ENCODE measurements at places on chromosomes 1 and 21. TPM values are rescaled to one million over a fixed set of nuclear protein-coding genes. Genes with fewer than 3 reads are reported as not detected.
A peak's percentile ranks its signal among the peaks of the same experiment; 100 is the strongest.

GRCh38 chr1:207902566-207902965, 8.4 kb downstream of the CD34 start:
- H3K4me3 ChIP-seq: no peak overlapping the region
- no peak overlapping the region for H3K27ac ChIP-seq
- no peaks in the 10 kb centered on the region for H3K27me3 ChIP-seq
- no peak for DNase-seq
- H3K36me3 ChIP-seq: no peaks in the 10 kb centered on the region
- H3K4me1 ChIP-seq: peaks cover 2% of the 10 kb centered on the region

- no peaks in the 10 kb centered on the region for H3K27me3 ChIP-seq
- DNase-seq: no peak
- H3K4me3 ChIP-seq: no peak overlapping the region
- H3K27ac ChIP-seq: no peak overlapping the region
Observed at GRCh38 chr1:161890574-161890973, 124.5 kb downstream of the ATF6 start.

Gene PRAMEF13
- total RNA-seq: not detected

Gene NOTCH2
- 46.6 TPM for total RNA-seq

- H3K4me3 ChIP-seq: no peak overlapping the region
- H3K27ac ChIP-seq: no peak overlapping the region
- peaks cover 2% of the 10 kb centered on the region for H3K36me3 ChIP-seq
- peaks cover 13% of the 10 kb centered on the region for H3K4me1 ChIP-seq
- no peaks in the 10 kb centered on the region for H3K27me3 ChIP-seq
- no peak for DNase-seq
Observed at GRCh38 chr1:211386921-211387320, 60.3 kb downstream of the TRAF5 start.

Gene OR10Z1
- total RNA-seq: not detected

Gene OLFM3
- not detected for total RNA-seq

DNA sequence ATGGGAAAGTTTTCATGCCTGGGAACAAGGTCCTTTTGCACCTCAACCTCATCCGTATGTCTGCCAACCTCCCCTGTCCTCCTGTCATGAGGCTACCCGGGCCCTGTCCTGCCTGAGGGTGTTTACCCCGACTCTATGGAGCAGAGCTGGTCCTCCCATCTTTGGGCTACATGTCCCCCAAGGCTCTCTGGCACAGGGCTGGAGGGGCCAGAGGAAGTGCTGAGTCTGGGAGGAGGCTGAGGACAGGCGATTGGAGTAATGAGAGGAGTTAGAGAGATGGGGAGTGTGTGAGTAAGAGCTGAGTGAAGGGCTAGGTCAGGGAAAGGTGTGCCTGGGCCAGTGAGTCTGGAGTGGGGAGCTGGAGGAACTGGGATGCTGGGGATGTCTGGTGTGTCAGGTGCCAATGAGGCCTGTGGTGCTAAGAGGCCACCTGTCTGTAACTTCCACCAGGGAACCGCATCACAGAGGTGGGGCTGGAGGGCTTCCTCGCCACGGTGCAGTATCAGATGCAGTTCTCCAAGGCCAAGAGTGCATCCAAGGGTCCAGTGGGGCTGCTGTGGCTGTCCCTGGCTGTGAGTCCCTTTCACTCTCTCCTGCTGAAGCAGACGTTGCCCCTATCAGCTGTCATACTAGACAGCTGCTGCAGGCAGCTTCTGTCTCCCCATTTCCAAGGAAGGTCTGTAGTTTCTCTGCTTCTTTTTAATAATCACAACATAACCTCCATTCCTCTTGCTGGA, 11.7 kb downstream of the LRRC71 start:
- DNase-seq: no peak
- H3K4me1 ChIP-seq: peaks cover 20% of the 10 kb centered on the region
- H3K4me3 ChIP-seq: peak overlapping the region; percentile 17
- H3K27ac ChIP-seq: no peak overlapping the region

GRCh38 chr21:32705139-32705538, 22.7 kb downstream of the SYNJ1 start:
- H3K27me3 ChIP-seq: no peaks in the 10 kb centered on the region
- peaks cover 4% of the 10 kb centered on the region for H3K36me3 ChIP-seq
- no peaks in the 10 kb centered on the region for H3K4me1 ChIP-seq
- H3K27ac ChIP-seq: no peak overlapping the region
- no peak for DNase-seq

GRCh38 chr1:204288021-204288588, 71.6 kb downstream of the PLEKHA6 start:
- H3K36me3 ChIP-seq: no peaks in the 10 kb centered on the region
- DNase-seq: peak; percentile 86
- H3K27me3 ChIP-seq: no peaks in the 10 kb centered on the region
- H3K4me1 ChIP-seq: peaks cover 62% of the 10 kb centered on the region
- peak overlapping the region; percentile 88 for H3K27ac ChIP-seq

Gene ZNF683
- total RNA-seq: not detected

DNA sequence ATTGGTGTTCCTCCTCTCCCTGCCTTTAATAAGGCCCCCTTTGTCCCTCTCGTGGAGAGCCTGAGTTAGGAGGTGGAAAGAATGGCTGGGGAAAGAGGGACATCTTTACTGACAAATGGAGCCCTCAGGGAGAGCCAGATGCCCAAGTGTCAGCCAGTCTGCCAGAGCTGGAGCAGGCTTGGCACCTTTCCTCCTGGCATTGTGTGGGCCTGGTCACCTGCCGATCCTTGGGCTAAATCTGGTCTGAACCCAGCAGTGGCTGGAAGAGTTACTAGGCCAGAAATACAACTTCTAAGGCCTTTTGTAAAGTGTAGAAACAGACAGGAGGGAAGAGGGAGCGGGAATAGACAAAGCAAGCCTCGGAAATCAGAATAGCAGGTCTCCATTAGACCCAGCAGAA, 24.9 kb downstream of the VANGL1 start:
- H3K36me3 ChIP-seq: peaks cover 10% of the 10 kb centered on the region
- DNase-seq: peak; percentile 80
- no peak overlapping the region for H3K27ac ChIP-seq
- no peaks in the 10 kb centered on the region for H3K27me3 ChIP-seq
- peaks cover 18% of the 10 kb centered on the region for H3K4me1 ChIP-seq

- H3K4me3 ChIP-seq: no peak overlapping the region
- peaks cover 6% of the 10 kb centered on the region for H3K27me3 ChIP-seq
- no peak overlapping the region for H3K27ac ChIP-seq
- no peaks in the 10 kb centered on the region for H3K36me3 ChIP-seq
Observed at GRCh38 chr1:6099787-6100765, 54.4 kb downstream of the KCNAB2 start.

Gene TMEM240
- total RNA-seq: not detected

DNA sequence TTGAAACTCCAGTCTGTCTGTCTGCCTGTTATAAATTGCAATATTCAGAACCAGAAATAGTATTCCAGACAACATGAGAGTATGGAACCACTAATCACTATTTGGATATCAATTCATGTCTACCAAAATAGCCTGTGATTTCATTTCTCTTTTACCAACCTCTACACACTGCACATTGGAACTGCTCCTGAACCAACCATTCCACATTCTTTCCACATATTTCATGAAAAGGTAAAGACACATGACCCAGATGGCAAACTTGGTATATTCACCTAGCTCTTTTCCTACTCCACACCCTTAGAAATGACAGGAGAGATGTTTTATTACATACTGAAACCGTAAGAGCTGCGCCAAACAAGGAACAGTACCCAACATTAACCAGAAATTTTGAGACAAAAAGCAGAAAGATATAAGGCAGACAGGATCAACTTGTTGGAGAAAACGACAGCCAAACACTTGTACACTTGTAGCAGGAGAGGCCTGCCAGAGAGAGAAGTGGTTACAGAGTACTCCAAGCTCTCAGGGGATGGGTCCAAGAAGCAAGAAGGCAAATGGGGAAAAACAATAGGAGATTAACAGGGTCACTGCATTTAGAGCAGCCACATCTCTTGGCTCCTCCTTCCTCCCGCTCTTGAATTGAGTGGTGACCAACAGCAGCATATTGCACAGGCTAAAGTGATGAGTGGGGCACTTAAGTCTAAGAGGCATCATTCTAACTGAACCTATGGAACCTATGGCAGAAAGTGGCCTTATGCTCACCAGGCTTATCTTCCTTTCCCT, 148.7 kb downstream of the SETD4 start:
- H3K4me1 ChIP-seq: no peaks in the 10 kb centered on the region
- H3K27me3 ChIP-seq: no peaks in the 10 kb centered on the region
- no peaks in the 10 kb centered on the region for H3K36me3 ChIP-seq
- H3K4me3 ChIP-seq: no peak overlapping the region
- H3K27ac ChIP-seq: no peak overlapping the region

Gene ETS2
- total RNA-seq: 80.0 TPM

DNA sequence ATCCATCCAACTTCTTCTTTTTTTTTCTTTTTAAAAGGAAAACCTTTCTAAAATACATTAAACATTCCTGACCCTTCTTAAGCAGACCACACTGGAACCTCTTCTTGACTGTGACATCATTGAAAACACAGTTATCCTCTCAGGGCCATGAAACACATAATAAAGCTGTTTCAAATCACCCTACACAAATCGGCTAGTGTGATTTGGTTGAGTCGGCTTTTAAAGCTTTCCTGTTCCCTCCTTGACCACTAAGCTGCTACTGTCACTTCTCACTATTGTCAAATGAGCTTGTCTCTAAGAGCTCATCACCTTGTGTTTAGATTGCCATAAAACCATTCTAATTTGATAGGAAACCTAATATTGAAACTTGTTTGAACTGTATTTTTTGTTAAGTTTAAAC, 5.9 kb downstream of the USP24 start:
- H3K4me1 ChIP-seq: peaks cover 100% of the 10 kb centered on the region
- H3K27me3 ChIP-seq: no peaks in the 10 kb centered on the region
- no peak for DNase-seq
- H3K27ac ChIP-seq: no peak overlapping the region

Gene RAP1GAP
- total RNA-seq: 117 TPM

DNA sequence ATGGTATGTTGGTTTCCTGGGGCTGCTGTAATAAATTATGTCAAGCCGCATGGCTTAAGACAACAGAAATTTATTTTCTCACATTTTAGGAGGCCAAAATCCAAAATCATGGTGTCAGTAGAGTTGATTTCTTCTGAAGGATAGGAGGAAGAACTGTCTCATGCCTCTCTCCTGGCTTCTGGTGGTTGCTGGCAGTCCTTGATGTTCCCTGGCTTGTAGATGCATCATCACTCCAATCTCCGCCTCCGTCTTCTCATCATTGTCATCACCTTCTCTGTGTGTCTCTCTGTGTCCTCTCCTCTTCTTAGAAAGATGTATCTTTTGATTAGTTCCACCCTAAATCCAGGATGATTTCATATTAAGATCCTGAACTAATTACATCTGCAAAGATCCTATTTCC, 124.7 kb upstream of the CTTNBP2NL start:
- H3K27me3 ChIP-seq: no peaks in the 10 kb centered on the region
- DNase-seq: no peak
- H3K36me3 ChIP-seq: no peaks in the 10 kb centered on the region
- H3K4me1 ChIP-seq: no peaks in the 10 kb centered on the region

Gene AQP10
- not detected for total RNA-seq

DNA sequence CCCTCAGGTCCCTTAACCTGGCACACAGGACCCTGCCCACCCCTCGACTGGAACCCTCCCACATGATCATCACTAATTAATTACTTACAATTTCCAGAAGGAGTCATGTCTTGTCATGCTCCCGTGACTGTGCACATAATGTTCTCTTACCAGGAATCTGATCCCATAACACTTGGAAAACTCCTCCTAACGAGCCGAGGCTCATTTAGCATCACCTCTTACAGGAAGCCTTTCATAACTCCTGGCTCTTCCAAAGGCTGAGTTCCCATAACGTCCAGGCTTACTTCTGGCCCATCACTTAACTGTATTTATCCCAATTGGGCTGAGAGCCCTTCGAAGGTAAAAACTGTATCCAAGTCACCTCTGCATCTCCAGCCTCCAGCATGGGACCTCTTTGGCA, 147.9 kb upstream of the JUN start:
- no peaks in the 10 kb centered on the region for H3K27me3 ChIP-seq
- no peak for DNase-seq
- peak overlapping the region; percentile 69 for H3K27ac ChIP-seq
- peaks cover 58% of the 10 kb centered on the region for H3K4me1 ChIP-seq
- no peak overlapping the region for H3K4me3 ChIP-seq
- no peaks in the 10 kb centered on the region for H3K36me3 ChIP-seq

Gene CD164L2
- total RNA-seq: not detected

DNA sequence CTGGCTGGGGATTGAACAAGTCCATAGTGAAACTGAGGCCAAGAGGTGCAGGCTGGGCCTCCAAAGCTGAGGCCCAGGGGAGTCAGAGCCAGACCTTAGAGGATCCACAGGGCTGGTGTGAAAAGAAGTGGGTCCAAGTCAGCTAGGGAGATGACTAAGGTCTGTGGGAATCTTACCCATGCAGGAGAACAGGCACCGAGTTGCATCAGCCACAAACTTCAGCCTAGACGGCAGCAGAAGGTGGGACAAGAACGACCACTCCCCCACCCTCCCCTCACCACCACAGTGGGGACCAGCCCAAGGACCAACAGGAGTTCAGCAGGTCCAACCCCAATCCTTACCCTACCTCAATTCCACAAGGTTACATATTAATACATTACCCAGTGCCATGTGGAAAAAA, 282.3 kb downstream of the TTLL7 start:
- no peaks in the 10 kb centered on the region for H3K36me3 ChIP-seq
- H3K4me1 ChIP-seq: no peaks in the 10 kb centered on the region
- no peak overlapping the region for H3K27ac ChIP-seq
- no peak overlapping the region for H3K4me3 ChIP-seq

GRCh38 chr1:219085082-219085481, 88.6 kb upstream of the LYPLAL1 start:
- H3K27ac ChIP-seq: no peak overlapping the region
- no peak overlapping the region for H3K4me3 ChIP-seq
- no peaks in the 10 kb centered on the region for H3K4me1 ChIP-seq
- H3K27me3 ChIP-seq: no peaks in the 10 kb centered on the region
- no peaks in the 10 kb centered on the region for H3K36me3 ChIP-seq
- DNase-seq: no peak

- no peak overlapping the region for H3K4me3 ChIP-seq
- no peak overlapping the region for H3K27ac ChIP-seq
- H3K36me3 ChIP-seq: no peaks in the 10 kb centered on the region
- DNase-seq: no peak
Observed at GRCh38 chr1:187987236-187987776, 1158.6 kb downstream of the PLA2G4A start.

GRCh38 chr1:6794164-6794563, 8.9 kb downstream of the CAMTA1 start:
- H3K27ac ChIP-seq: no peak overlapping the region
- DNase-seq: no peak
- H3K27me3 ChIP-seq: no peaks in the 10 kb centered on the region

DNA sequence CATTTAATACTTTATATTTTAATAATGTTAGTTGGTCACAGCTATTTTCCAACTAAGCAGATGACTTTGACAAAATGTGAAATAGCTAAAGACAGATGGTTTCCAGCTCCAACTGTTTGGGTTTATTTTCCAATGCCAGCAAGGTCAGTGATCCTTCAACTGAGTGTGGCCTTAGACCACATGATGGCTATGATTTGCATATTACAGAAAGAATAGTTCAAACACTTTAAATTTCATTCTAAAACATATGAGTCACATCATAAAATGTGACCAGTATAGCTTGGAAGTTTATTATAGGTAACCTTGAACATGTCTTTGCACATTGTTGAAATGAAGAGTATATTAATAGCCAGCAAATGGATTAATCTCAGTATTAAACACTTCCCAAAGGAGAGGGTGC, 454.0 kb upstream of the C1orf87 start:
- no peaks in the 10 kb centered on the region for H3K27me3 ChIP-seq
- H3K36me3 ChIP-seq: no peaks in the 10 kb centered on the region
- no peak for DNase-seq
- H3K27ac ChIP-seq: no peak overlapping the region
